ENCODE measurements at places on chromosomes 1 and 21.
A peak's percentile ranks its signal among the peaks of the same experiment; 100 is the strongest.

GRCh38 chr1:110672753-110673108 is 2.0 kb downstream of the KCNA3 start:
- DNase-seq = peak; percentile 75

- peak; percentile 26 for DNase-seq
Measured at GRCh38 chr1:13965770-13966398, 265.9 kb downstream of the PRDM2 start.

DNA sequence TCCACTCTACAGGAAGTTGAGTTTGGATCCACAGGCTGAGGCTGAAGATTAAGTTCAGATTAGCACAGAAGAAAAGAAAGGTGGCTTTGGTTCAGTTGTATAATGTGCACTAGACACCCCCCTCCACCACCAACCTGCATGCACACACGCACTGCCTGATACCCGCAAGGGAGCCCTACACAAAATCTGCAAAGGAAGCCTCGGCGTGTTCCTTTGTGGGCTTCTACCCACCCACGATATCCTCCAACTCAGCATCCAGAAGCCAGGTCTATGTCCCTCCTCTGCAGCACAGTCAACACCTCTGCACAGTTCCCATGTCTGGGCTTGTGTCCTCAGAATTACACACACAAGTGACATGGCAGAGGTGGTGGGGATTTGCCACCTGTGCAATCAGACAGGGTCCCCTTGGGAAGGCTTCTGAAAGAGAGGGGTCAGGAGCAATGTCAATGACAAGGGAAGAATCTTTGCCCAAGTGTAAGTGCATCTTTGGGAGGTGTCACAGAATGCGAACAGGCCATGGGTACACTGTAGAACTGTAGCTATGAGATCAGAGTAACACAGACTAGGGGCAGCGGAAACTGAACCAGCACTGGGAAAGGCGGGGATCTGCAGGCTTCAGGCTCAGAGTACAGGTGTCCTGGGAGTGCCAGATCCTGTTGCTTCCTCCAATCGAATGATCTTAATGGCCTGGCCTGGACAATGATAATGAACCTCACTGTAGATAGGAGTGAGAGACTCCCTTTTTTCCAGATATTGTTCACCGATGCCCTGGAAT is 148.6 kb upstream of the ETV3 start:
- DNase-seq = no peak

GRCh38 chr21:24716281-24716918 is 890.9 kb downstream of the MRPL39 start:
- no peak for DNase-seq

- DNase-seq = peak; percentile 94
Measured at GRCh38 chr21:42232176-42232825, 13.4 kb downstream of the ABCG1 start.

DNA sequence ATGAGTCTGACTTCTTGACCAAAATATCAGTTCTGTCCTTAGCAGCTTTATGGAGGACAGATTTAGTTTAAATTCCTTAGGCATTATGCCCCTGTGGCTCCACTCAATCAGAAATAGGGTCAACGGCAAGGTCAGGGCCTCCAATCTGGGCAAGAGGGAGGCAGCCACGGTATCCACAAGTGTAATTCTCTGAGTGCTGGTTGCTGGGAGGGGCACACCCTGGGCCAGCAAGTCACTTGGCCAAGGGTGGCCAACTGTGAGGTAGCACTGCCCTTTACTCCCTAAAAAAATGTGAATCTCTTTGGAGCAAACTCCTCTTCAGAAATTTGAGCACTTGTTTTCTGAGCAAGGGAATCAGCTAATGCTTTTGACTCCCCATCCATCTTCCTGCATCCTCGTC is 12.8 kb downstream of the SPATA46 start:
- DNase-seq = no peak

DNA sequence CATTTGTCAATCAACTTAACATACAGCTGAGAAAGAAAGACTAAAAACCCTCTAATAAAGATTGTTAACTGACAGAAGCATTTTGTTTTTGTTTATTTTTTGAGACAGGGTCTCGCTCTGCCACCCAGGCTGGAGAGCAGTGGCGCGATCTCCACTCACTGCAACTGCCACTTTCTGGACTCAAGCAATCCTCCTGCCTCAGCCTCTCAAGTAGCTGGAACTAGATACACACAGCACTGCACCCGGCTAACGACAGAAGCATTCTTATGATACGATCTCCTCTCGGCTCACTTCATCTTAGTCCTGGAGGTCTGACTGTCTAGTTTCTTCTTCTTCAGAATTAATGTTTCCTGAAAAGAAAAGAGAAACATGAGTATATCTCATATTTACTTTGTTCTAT is 23.5 kb downstream of the RSPH1 start:
- no peak for DNase-seq

DNA sequence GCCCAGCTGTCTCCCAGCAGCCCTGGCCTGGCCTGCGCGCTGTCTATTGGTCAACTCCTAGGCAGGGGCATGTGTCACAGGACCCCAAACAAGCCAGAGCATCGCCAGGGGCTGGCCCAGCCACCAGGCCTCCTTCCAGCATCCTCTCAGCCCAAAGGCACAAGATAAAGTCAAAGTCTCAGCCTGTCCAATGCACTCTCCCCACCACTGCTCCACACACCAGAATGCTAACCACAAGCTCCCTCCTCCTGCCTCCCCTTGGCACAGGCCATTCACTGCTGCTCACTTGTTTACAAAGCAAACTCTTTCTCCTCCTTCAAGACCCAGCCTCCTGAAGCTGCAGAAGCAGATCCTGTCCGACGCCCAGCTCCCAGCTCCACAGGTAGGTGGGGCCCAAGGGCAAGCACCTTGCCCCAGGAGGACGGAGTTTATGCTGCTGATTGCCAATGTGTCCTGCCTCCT is 133.4 kb downstream of the DMRTB1 start:
- DNase-seq = no peak

DNA sequence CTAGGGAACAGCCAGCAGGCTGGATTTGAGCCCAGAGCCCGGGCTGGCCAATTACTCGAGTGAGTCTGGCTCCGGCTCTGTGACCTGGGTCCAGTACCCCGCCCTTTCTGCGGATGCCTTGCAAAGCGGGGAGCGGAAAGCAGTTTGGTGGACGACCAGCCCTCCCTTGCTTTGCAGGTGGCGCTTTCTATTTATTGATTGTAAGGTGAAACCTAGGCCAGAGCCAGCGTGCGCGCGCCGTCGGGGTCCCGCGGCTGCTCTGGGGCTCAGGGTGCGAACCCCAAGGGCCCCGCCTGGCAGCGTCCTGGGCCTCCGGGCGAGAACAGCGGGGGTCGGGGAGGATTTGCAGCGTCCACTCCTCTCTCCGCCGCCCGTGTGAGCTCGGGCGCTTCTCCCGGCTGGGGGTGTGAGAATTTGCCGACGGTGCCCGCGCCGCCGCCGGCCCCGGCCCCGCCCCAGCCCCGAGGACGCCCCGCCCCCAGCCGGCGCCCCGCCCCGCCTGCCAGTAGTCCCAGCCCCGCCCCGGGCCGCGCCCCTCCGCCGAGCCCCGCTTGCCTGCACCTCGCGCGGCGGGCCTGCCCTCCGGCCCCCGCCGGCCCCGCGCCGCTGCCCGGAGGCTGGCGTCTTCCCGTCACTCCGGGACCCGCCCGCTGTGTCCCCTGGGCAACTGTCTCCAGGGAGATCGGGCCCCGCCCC is 37.6 kb downstream of the PIK3CD start:
- peak; percentile 19 for DNase-seq

- no peak for DNase-seq
Measured at GRCh38 chr1:235607284-235607683, 42.3 kb downstream of the GNG4 start.

DNA sequence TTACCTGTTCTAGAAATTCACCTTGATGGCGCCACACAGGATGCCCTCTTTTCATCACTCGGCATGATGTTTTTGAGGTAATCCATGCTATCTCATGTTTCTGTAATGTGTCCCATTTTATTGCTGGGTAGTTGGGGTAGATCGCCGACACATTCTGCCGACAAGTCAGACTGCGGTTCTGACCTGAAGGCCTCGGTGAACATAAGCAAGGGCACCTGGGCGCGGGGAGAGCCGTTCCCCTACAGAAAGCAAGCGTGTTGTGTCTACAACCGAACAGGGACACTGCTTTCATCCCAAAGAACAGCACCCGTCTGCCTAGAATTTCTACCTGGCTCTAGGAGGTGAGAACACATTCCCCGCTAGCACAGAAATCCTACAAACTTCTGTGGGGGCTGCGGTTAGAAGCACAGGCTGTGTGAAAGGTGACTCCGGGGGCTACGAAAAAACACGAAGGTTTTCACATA is 149.2 kb downstream of the PPIAL4G start:
- no peak for DNase-seq

DNA sequence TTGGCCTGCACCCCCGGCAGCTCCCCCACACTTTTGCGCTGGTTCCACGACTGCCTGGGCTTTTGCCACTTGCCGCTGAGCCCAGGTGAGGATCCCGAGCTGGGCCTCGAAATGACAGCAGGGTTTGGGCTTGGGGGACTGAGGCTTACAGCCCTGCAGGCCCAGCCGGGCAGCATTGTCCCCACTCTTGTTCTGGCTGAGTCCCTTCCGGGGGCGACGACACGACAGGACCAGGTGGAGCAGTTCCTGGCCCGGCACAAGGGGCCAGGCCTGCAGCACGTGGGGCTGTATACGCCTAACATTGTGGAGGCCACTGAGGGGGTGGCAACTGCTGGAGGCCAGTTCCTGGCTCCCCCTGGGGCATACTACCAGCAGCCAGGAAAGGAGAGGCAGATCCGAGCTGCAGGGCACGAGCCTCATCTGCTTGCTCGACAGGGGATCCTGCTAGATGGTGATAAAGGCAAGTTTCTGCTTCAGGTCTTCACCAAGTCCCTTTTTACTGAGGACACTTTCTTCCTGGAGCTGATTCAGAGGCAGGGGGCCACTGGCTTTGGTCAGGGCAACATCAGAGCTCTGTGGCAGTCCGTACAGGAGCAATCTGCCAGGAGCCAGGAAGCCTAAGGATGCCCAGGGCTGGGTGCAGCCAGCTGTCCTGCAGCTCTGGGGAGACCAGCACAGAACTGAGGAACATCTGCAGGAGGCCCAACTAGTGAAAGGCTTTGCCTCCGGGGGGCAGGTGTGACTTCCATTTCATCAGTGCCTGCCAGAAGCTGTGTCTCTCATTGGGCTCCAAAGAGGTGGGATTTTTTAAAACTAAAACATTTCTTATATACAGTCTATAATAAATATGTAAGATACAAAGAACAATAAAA is 1.2 kb downstream of the HPDL start:
- no peak for DNase-seq

DNA sequence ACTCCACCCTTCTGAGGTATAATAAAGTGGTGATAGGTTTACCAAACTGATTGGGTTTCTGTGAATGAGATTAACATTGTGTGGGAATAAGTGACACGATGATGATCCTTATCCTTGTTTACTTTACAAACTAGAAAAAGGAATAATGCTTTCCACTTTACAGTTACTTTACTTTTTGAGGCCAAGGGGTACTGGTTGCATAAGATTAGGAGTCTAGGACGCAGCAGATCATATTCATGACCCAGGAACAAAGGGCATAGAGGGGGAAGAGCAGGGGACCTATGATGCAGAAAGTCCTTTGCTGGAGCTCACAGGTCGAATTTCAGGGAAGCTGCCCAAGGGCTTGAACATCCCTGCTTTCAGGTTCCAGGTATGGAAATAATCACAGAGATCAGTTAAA is 20.4 kb downstream of the FGGY start:
- DNase-seq = no peak

DNA sequence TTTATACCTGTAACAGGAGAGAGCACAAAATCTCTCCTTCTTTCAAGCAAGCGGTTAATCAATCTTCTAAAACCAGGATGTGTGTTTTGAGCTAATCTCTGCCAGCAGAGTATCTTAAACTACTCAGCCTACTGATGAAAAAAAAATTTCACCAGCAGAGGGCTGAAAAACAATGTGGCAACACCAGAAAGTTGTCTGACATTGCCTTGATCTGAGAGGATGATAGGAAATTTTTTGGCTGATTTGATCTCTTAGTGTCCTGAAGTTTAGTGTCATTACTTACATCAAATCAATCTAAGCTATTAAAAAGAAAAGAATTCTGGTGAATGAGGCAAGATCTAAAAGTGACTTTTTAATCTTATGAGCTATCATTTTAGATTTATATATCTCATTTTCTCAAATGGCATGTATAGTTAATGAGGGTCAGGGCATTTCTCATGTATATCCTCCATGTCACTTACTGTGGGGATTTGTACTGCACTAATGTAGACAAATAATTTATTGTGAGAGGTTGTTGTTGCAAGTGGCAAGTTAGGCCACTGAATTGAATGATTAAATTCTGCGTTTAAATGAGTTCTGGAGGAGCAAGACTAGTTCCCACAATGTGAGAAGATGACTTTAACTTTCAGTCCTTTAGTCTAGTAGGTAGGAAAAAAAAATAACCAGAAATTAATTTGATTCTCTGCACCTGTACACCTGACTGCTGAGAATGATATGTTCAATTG is 10.9 kb downstream of the ADAMTS1 start:
- peak; percentile 76 for DNase-seq

- DNase-seq = no peak
Measured at GRCh38 chr1:4140821-4141220, 240.7 kb upstream of the C1orf174 start.

- DNase-seq = no peak
Measured at GRCh38 chr1:66416295-66416694, 117.7 kb upstream of the SGIP1 start.

DNA sequence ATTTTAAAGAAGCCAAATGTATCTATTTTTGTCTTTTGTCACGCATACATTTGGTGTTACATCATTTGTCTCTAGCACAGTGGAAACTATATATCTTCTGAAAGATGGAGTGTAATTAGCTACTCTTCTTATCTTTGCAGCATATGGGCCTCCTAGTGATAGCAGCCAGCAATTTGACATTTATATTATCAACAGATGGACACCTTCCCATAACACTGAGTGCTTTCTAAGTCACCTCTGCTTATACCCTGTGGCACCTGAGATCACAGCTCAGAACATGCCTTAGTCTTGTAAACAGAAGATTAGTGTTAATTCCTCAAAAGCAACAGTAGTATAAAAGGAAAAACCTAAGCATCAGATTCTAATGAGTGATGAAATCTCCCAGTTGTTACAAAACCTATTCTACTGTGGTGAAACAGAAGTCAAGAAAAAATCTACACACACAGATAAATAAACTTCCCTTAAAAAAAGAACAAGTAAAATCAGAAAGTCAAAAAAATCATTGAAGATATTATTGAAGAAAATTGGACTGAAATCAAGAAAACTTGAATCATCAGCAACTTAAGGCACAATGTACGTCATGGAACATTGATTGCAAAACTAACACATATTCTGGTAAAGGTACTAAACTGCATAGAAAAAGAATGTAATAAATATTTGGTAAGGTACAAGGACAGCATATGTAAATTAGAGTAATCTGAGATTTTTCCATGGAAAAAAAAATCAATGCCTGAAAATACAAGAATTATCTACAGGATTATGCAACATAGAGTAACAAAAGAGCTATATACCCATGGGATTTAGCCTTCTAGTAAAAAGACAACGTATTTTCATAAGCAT is 61.7 kb downstream of the KCNT2 start:
- DNase-seq = no peak
